H9 (cell line): ENCODE measurements at places on chromosomes 3 and 15. TPM values are rescaled to one million over a fixed set of nuclear protein-coding genes. Genes with fewer than 3 reads are reported as not detected.

- H3K27ac ChIP-seq = no peak overlapping the region
- DNase-seq = no peak
- peaks cover 42% of the 10 kb centered on the region for H3K36me3 ChIP-seq
- H3K4me1 ChIP-seq = no peaks in the 10 kb centered on the region
- no peaks in the 10 kb centered on the region for H3K27me3 ChIP-seq
These were observed 18.7 kb downstream of the TMF1 start for GRCh38 chr3:69033470-69033869.

GRCh38 chr3:80366808-80367548 is 599.2 kb upstream of the ROBO1 start:
- H3K27me3 ChIP-seq = no peaks in the 10 kb centered on the region
- no peak for DNase-seq
- H3K27ac ChIP-seq = no peak overlapping the region
- H3K4me1 ChIP-seq = no peaks in the 10 kb centered on the region
- no peak overlapping the region for H3K4me3 ChIP-seq
- no peaks in the 10 kb centered on the region for H3K36me3 ChIP-seq

- no peak for DNase-seq
- H3K27ac ChIP-seq = no peak overlapping the region
- no peaks in the 10 kb centered on the region for H3K4me1 ChIP-seq
- H3K36me3 ChIP-seq = no peaks in the 10 kb centered on the region
- no peak overlapping the region for H3K4me3 ChIP-seq
- H3K27me3 ChIP-seq = no peaks in the 10 kb centered on the region
These were observed 67.7 kb downstream of the MGLL start for GRCh38 chr3:127754411-127755304.

Gene PTPRG
- total RNA-seq = 64.8 and 69.3 TPM in 2 replicates

- peaks cover 38% of the 10 kb centered on the region for H3K36me3 ChIP-seq
- no peaks in the 10 kb centered on the region for H3K27me3 ChIP-seq
- H3K27ac ChIP-seq = no peak overlapping the region
- no peaks in the 10 kb centered on the region for H3K4me1 ChIP-seq
- DNase-seq = no peak
These were observed 665.4 kb upstream of the CBLB start for GRCh38 chr3:106534206-106534605.

Gene CCR4
- total RNA-seq = 0.07 and 0.09 TPM in 2 replicates

- H3K27me3 ChIP-seq = no peaks in the 10 kb centered on the region
- peaks cover 4% of the 10 kb centered on the region; the same call in 1 of the 2 replicates for H3K36me3 ChIP-seq
- no peak overlapping the region for H3K4me3 ChIP-seq
- no peak for DNase-seq
- no peak overlapping the region for H3K27ac ChIP-seq
- no peaks in the 10 kb centered on the region for H3K4me1 ChIP-seq
These were observed 43.9 kb downstream of the P3H2 start for GRCh38 chr3:190076601-190077394.

Gene DUOXA2
- total RNA-seq = not detected in 2 replicates

DNA sequence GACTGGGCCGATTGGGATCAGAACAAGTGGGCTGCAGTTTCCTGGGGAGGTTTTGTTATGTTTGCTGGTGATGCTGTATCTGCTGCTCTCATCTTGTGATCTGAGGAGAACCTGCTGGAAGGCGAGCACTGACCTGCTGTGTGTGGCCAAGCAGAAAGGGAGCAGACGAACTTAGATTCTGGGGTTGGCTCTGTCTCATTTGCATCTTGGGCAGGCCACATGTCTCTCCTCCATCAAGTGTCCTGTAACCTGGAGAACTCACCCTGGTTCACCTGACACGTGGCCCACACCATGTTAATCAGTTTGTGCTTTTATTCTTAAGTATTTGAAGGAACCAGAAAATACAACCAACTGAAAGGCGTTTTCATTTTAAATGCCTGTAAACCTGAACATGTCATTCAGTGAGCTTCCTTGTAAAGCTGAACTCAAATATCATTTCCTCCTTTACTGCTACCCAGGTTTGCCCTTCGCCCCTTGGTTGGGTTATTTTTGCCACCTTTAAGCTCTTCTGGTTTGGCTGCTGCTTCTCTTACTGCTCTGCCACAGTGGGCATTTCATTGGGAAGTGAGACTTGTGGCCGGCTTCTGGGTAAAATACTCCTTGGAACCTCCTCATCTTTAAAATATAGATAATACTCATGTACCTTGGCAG is 33.5 kb upstream of the TRAK1 start:
- no peaks in the 10 kb centered on the region for H3K27me3 ChIP-seq
- no peaks in the 10 kb centered on the region for H3K36me3 ChIP-seq
- H3K4me3 ChIP-seq = no peak overlapping the region
- no peak overlapping the region for H3K27ac ChIP-seq

GRCh38 chr3:101730839-101731238 is 6.4 kb downstream of the CEP97 start:
- no peak overlapping the region for H3K27ac ChIP-seq
- H3K36me3 ChIP-seq = peaks cover 37% of the 10 kb centered on the region
- no peak overlapping the region for H3K4me3 ChIP-seq

- no peaks in the 10 kb centered on the region for H3K4me1 ChIP-seq
- H3K36me3 ChIP-seq = no peaks in the 10 kb centered on the region; the same call in 2 of the 3 replicates
- H3K27me3 ChIP-seq = peaks cover 9% of the 10 kb centered on the region; the same call in 1 of the 2 replicates
- DNase-seq = peak; percentile 56
- peak within 1 kb of the TSS; percentile 71 for H3K4me3 ChIP-seq
- no peak within 1 kb of the TSS for H3K27ac ChIP-seq
These were observed at the start of gene EPHA6 for GRCh38 chr3:96813820-96814650. EPHA6 (plus strand) TSS chr3:96814594.

Gene SST
- not detected in 2 replicates for total RNA-seq

DNA sequence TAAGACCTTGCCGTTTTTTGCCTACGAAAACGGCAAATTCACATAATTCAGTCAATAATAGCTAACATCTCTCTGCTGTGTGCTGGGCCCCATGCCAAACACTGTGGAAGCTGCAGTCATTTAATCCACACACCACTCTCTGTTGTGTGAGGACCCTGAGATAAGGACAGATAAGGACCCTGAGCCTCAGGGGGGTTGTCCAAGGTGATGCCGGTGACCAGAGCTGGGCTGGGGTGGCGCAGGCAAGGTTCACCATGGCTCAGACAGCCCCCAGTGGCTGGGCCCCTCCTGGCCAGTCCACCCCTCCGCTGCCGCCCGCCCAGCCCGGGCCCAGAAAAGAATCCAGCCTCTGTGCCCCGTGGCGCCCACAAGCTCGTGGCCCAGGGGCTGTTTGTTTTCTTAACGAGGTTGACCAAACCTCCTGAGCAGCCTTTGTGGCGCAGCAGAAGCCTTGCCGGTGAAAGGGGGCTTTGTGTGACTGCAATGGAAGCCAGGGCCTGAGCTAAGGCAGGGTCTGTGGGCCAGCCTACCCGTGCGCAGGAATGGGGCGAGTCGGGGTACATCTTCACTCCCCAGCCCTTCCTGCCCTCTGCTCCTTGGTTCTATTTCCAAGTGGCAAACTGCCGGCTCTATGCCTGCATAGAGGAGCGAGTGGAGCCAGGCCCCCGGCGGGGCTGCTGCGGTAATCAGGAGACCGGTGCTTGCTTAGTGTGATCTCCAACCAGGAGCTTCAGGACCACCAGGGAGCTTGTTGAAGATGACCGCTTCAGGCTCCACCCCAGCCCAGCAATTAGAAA is 4.4 kb upstream of the SNX22 start:
- peaks cover 3% of the 10 kb centered on the region for H3K36me3 ChIP-seq
- DNase-seq = no peak
- no peak overlapping the region for H3K4me3 ChIP-seq
- no peak overlapping the region for H3K27ac ChIP-seq
- H3K4me1 ChIP-seq = no peaks in the 10 kb centered on the region
